DMS79 treated with DMSO at 0.1 percent for 48 hours (cell line): ENCODE measurements at places on chromosomes 3 and 15.
A peak's percentile ranks its signal among the peaks of the same experiment; 100 is the strongest.

DNA sequence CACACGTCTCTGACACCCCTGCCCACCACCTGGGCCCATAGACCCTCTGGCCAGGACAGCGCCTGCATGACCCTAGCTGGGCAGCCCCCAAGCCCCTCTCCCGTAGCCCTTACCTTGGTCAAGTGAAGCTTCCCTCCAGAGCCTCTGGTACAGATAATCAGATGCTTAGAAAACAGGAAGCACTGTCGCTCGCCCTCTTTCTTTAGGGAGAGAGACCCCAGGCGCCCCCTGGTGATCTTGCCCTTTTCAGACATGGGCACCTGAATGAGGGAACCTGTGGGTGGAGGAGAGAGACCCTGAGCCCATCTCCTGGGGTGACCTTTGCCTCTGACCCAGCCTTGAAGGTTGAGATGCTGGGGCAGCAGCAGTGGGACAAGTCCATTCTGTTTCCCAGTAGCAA, 65.4 kb downstream of the RASGRF1 start:
- DNase-seq: no peak

GRCh38 chr3:125061170-125061569, 5.4 kb upstream of the HEG1 start:
- DNase-seq: no peak

DNA sequence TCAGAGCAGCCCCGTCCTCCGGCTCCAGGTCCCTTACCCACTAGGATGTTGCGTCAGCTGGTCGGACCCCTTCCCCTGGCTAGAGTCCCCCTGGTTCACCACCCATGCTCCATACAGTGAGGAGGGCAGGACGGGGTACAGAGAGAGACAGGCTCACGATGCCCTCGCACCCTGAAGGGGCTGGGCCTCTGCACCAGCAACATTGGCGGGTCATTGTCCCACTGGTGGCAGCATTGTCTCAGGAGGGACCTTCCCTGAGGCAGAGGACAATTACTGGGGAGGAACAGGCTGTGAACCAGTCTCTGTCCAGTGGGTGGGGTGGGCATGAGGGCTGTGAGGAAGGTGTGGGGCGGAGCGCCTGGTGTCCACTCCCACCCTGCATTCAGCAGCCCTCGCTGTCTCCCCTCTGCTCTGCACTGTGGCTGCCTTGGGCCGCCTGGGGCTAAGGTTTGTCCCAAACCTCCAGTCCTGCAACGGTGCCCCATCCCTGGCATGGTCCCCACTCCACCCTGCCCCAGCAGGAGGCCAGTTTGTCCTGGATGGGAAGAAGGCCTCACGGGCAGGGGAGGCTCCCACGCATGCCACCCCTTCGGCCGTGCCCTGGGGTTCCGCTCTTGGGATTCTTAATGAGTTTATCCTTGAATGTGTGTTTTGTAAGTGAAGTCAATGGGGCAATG, 48.0 kb upstream of the KLF13 start:
- DNase-seq: no peak

DNA sequence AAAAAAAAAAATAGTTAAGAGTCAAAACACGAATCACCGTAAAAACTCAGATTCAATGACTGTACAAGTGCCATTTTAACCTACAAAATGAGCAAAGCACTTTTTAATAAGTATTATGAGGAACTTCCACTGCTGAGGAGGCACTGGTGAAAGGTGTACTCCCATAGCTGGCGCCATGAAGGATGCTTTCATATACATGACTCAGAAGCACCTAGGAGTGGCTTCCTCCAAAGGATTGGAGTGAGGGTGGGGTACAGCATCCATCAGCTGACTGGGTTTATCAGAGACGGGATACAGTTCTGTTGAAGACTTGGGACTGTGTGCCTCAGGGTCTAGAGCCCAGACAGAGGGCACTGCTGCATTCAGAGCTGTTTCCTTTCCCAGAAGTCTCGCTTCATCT, 60.9 kb upstream of the MEX3B start:
- no peak for DNase-seq

GRCh38 chr3:6204891-6205290, 656.0 kb upstream of the GRM7 start:
- DNase-seq: no peak

DNA sequence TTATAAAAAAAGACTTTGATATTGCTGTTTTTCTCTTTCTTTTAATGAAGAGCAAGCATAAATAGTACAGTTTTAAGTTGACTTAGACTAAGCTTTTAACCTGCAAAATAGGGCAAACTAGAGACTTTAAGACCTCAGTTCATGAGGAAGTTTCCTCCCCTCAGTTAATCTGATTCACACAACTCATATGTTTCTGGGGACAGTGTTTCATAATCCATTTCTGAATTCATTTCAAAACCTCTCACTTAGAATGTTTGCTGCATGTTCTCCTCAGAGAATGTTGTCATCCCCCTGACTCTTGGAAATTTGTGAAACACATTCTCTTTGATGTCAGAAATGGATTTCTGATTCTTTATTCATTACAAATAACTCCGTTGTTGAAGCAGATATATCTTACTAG, 79.3 kb upstream of the SKOR1 start:
- no peak for DNase-seq

DNA sequence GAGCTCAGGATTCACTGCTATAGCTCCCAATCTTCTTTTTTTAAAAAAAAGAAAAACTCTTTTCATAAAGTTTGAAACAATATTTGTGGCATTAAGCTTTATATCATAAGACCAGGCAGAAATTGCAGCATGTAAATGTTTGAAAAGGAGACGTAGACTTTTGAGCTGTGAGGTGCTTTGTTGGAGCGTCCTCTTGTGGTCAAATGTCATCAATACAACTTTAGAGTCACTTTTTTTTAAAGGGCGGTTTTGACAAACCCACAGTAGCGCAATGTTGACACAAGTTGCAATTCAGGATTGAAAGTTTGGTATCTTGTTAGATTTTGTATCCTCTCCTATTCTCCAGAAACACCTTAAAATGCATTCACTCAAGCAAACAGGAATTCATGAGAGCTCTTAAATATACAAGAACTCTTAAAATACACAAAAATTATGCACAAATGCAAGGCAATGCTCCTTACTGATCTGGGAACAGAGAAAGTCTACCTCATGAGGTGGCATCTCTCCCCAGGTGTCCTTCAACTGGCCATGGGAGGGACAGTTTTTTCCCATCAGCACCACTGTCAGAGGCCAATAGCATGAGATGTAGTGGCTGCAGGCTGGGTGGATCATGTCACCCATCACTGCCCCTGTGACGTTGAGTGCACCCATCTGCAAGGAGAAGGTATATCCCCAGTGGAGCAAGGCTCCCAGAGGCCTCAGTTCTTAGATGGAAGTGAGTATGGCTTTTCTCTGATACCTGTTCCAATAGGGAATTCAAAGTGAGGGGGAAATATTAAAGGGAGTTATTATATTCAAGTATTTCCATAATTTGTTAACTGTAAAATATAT, 70.7 kb downstream of the ANXA2 start:
- peak; percentile 56 for DNase-seq

- DNase-seq: no peak
Observed at GRCh38 chr3:142680710-142681109, 43.1 kb upstream of the TRPC1 start.

- no peak for DNase-seq
Observed at GRCh38 chr3:173737167-173737808, 339.7 kb downstream of the NLGN1 start.

GRCh38 chr3:132880986-132881385, 157.2 kb upstream of the TMEM108 start:
- DNase-seq: no peak

DNA sequence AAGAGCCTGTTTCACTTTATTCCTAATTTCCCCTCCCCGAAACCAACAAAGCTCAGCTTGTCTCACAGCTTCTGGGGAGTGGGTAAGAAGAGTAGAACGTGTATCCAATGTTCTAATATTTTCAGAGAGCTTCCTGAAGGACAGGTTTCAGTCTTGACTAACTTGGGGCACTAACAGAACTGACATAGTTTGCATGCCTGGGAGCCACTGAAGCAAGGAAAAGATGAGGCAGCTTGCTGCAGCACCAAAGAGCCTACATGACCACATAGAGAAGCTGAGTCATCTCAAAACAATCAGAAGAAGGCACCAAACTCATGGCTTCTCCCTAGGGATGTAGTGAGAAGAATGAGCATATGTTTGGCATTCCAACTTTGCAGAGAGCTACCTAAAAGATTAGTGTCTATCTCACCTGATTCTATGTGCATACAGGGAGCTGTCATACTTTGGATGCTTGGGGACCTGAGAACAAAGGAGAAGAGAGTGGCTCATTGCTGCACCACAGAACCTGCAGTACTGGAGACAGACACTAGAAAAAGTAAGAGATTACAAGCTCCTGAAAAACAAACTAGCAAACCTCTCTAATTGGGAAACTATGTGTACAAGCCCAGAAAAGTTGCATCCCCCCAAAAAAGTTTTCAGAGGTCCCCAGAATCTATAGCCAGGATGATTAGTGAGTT, 86.9 kb downstream of the DCLK3 start:
- no peak for DNase-seq

DNA sequence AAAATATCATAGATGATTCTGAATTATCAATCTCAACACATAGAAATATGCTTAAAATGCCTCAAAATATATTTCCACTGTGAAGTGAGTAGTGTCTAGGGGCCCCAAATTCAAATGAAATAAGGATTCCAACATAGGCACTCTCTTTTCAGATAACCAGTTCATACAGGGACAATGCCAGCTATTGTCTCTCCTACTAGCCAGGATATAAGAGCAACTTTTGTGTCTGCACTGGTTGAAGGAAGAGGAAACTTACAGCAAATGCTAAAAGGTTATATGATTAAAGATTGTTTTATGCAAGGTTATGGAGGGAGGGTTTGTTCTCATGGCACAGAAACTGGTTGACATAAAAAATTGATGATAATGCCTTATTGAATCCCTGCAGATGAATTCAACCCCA, 579.4 kb upstream of the ALCAM start:
- DNase-seq: no peak

GRCh38 chr3:145384307-145384706, 776.7 kb downstream of the PLOD2 start:
- no peak for DNase-seq

GRCh38 chr15:43390723-43391122, 19.8 kb downstream of the TUBGCP4 start:
- no peak for DNase-seq

- no peak for DNase-seq
Observed at GRCh38 chr3:27719314-27720003, 2.7 kb downstream of the EOMES start.

DNA sequence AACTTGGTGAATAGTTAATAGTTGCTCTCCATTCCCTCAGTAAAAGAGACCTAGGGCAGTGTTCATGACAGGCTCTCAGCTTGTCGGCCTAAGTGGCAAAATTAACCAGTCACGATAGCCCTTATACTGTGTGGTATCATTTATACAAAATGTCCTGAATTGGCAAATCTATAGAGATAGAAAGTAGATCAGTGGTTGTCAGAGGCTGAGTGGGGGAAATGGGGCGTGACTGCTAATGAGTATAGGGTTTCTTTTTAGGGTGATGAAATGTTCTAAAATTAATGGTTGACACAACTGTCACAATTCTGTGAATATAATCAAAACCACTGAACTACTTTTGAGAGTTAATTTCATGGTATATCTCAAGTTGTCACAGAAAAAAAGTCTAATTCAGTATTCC, 20.9 kb downstream of the ARIH1 start:
- no peak for DNase-seq

- DNase-seq: no peak
Observed at GRCh38 chr15:52551762-52552161, 17.1 kb downstream of the ARPP19 start.

DNA sequence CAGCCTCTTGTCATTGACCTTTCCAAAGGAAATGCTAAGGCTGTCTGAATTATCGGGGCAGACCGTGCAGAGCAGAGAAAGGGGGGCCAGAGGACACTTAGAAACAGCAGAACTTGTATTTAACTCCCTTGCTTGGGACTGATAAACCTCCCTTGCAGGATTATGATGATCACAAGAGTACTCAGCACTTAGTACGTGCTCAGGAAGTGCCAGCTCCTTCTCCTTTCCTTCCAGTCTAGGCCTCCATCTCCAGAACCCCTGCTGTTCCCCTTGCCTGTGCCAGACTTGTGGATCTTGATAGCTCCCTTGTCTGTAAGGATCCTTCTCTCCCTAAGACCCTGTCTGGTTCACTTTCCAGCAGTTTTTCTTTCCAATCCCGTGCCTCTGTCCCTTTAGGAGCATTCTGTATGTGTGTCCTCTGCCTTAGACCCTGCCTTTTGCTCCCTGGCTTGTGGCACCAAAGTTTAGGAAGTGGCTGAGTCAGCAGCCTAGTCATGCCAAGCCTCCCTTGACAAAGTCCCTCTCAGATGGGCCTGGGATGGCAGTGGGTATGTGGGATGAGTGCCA, 747 bp downstream of the SORD start:
- peak; percentile 2 for DNase-seq

DNA sequence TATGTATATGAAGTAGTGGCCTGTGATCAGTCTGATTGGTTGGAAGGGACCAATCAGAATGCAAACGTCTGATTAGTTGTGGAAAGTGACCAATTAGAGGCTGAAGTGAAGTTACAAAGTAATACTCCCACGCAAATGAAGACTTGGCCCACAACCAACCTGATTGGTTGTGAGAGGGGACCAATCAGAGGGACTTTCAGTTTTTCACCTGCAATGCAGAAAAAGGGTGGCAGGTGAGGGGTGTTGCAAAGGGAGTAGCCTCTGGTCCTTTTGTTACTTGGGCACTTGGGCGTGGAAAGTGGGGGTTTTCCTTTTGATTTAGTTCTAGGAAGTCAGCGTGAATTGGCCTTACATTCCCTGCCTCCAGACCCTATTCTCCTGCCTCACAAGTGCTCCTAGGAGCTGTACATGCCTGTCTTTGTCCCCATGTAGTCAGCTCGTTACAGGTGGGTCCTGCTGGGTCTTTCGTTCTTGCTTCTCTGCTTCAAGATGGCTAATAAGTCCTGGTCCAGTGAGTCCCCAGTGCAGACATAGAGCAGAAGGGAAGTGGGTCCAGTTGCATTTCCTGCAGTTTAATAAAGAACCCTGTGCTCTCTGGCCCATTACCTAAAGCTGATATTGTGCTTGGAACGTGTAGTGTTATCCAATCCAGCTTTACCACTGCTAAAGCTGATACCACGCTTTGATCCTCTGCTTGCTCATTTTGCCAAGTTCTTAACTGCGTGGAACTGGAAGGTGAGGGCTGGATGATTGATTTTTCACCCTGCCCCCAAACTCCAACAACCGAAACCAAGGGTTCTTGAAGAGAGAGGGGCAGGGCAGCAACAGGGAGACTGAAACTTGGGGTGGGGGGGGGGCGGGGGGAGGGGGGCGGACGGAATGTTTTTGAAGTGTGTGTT, 46.0 kb upstream of the CD47 start:
- DNase-seq: peak; percentile 83

DNA sequence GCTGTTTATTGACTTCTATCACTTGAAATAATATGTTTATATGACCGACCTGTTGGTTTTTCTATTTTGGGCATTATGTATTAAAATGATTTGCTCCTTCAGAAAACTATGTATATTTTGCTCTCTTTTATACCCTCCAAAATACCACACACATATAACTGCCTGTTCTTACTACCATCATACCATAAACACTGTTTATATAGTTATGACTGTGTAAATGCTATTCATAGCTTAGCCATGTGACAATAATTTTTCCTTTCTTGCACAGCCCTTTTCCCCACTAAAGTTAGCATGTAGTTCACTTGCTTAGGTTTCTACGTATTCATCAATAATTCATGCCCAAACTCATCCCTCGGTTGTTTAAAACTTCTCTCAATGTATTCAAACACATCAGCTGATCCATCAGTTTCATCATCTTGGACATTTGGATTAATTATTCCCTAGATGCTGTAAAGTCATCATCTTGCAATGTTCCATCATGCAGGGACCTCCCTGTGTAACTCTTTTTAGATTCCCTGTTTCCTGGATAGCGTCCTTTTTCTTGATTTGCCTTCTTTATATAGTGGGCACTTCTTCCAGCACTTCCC, 8.2 kb upstream of the RYK start:
- no peak for DNase-seq
